ENCODE measurements at places on chromosomes 16 and 17.

DNA sequence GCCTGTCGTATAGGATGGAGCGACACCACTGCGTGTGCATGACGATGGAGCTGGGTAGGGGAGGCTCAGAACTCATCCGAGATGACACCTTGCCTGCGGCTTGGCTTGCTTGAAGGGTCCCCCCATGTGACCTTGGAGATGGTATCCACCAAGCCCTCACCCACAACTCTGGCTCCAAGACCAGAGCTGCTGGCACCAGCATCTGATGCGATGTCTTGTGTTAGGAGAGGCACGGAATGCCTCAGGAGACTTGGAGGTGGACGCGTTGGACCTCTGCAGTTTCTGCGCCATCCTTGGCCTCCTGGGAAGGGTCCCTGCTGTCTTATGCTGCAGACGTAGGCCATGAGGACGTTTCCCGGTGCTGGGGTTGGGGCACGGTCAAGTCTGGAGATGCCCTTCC lies 7.8 kb downstream of the CRAMP1 start:
- no peak for DNase-seq

DNA sequence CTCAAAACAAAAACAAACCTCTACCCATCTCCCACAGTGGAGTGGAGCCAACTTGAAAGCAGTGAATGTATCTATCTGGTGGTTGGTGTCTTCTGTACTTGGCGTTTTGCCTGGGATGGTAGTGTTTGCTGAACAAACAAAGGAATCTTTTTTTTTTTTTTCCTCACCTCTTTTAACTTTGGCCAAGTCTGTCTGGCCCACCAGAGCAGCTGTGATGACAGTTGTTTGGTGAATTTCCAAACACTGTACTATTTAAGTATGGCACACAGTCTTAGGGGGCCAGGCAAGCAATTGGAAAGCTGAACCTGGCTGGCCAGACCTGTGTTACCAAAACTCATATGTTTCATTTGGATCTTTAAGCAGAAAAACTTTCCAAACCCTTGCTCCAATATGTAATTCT lies 101.8 kb upstream of the CDH13 start:
- DNase-seq = no peak

DNA sequence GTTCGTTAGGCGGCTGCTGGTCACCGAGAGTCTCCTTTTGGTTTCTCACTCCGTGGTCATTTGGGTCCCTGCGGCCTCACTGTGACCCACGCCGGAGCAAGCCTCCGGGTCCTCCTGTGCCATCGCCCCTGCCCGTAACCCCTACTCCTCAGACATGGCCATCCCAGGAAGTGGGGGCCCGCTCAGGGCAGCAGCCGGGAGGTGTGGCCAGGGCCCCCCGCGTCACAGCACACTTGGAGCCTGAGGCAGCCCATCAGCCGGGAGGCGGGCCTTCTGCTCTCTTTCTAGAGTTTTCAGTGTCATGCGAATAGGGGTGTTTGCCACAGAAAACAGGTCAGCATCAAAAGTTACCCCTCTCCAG lies 7.9 kb upstream of the WFIKKN1 start:
- no peak for DNase-seq

DNA sequence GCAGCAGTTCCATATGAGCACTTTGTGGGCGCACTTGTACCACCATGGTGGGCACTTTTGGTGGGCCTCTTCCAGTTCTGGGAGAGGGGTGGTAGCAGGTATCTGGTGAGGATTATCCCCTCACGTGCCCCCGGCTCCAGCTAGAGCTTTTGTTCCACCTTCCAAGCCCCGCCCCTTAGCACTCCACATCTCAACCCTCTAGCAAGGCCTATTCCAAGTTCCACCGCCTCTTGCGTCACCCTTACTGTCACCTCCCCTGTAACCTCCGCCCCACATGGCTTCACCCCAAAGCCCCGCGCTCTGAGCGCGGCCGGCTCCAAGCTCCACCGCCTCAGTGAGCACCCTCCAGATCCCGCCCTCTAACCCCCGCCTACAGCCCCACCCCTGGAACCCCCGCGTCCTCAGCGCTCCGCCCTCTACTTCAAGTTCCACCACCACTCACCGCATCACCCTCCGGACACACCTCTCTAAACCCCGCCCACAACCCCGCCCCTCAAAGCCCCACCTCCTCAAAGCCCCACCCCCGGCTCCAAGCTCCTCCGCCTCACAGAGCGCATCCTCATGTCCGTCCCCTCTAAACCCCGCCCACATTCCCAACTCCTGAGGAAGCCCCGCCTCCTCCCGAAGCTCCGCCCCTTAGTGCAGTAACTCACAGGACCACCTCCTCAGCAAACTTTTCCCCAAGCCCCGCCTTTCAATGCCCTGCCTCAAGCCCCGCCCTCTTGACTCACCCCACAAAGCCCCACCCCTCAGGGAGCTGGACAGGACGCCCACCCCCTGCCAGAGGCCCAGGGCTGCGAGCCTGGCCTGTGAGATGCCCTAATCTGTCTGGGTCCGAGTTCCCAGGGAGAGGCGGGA lies 11.1 kb downstream of the SCN4A start:
- no peak for DNase-seq

DNA sequence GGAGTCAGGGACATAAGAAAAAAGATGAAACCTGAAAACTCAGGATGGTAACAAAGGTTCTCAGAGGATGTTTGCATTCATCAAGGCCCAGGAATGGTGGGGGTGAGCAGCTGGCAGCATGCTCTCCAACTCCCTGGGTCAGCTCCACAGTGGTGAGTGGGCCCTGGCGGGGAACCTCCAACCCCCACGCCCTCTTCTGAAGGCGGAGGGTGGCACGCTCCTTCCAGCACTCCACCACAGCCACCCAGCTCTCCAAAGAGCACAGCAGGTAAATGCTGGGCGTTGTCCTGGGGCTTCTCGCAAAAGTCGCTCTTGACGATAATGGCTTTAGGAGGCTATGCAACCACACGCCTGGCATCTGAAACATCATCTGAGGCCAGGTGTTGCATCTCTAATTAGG lies 173.8 kb downstream of the C16orf78 start:
- no peak for DNase-seq

GRCh38 chr17:78715000-78715771 lies 66.9 kb downstream of the CYTH1 start:
- no peak for DNase-seq

- DNase-seq = no peak
These were observed 18.1 kb downstream of the ANKFN1 start for GRCh38 chr17:56171186-56171959.
